Articular chondrocyte of knee joint (primary cell): ENCODE measurements at places on chromosomes 4 and X. TPM values are rescaled to one million over a fixed set of nuclear protein-coding genes. Genes with fewer than 3 reads are reported as not detected.

GPC4 gene
- 0.13 and 0.76 TPM in 2 replicates for total RNA-seq

POF1B gene
- total RNA-seq = not detected in 2 replicates

PRRG1 gene
- total RNA-seq = 20.5 and 21.4 TPM in 2 replicates

IL3RA gene
- 0.13 and 0.76 TPM in 2 replicates for total RNA-seq
